GM19239 (cell line): ENCODE measurements at places on chromosomes 13 and 19.

DNA sequence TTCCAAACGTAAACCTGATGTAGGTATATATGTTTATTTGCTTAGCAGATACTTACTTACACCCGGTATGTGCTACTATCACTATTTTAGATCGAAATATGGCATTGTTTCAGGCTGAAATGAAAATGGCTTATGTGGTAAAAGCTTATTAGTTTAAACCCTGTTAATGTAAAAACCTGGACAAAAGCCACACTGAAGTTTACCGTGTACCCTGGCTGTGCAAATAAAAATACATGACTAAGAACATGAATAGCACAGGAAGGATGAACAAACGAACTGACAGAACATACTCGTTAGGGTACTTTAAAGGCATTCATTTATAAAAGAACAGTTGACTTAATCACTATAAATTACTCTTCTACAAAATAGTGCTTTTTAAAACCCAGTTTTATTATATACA is 6.6 kb downstream of the CLDN10 start:
- no peak for DNase-seq

DNA sequence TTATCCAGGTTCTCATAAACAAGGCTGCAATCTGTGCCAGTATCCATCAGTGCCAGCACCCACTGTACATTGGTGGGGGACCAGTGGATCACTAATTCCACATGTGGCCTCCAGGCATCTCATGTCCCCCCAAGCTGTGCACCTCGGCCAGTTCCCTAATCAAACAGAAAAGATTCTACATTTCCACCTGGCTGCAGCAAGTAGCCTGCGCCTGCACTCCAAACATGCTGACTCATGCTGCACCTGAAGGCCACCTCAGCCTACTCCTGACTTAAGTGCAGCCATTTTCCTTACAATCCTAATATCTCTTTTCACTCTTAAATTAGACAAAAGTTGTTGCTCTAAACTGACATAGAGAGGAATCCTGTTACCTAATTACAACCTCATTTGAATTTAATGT is 729.4 kb upstream of the MIR17HG start:
- DNase-seq = no peak

GRCh38 chr13:106529415-106530170 is 5.9 kb downstream of the EFNB2 start:
- DNase-seq = no peak

GRCh38 chr19:28530406-28531035 is 682.4 kb downstream of the UQCRFS1 start:
- no peak for DNase-seq

DNA sequence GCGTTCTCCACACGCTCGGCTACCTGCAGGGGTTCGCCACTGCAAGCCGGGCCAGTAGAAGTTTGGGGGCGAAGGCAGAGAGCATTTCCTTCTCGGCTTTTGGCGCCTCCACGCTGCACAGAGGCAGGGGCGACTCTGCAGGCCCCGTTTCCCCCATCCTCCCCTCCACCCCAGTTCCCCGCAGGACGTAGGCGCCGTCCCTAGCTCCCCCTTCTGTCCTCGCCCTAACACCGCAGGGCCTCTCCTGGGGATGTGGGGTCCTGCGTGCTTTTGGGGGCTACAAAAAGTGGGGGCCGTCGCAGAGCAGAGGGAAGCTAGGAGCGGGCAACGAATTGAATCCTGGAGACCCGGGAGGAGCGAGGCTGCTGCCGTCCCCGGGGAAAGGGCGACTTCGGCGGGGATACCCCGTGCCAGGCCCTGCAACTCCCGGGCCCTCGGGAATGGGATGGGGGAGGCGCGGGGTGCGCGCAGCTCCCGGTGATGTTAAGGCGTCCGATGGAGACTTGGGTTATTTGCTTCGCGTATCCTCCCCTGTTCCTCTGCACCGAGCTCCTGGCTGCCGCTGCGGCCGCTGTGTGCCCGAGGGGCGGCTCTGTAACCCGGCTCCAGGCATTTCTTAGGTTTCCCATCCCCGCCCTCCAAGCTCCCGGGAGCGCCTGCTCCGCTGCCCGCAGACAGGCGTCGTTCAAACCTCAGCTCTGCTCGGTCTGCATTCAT is 255.9 kb upstream of the SOX21 start:
- no peak for DNase-seq

DNA sequence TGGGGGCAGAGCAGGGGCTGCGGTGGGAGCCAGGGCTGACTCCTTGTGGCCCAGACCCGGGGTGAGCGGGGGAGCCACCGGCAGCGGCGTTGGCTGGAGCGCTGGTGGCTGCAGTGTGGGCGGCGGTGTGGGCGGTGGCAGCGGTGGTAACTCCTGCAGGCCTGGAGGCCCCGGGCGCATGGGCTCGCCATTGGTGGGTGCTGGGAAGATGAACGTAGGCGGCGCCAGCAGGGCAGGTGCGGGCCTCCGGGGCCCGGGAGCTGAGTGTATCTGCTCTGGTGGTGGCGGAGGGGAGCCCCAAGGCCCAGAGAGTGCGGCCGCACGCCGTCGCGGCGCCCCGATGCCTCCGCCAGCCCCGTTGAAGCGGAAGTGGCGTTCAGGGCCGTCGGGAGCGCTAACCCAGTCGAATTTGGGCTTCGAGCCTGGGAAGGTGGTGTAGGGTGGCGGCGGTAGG is 2.0 kb downstream of the GGN start:
- DNase-seq = no peak

GRCh38 chr13:70623239-70623638 is 515.0 kb upstream of the KLHL1 start:
- no peak for DNase-seq

- no peak for DNase-seq
Observed at GRCh38 chr19:58183817-58184215, 955 bp downstream of the ZNF274 start.

- DNase-seq = no peak
Observed at GRCh38 chr19:5202553-5202952, 138.1 kb downstream of the PTPRS start.

- DNase-seq = no peak
Observed at GRCh38 chr13:29934531-29935308, 84.3 kb upstream of the UBL3 start.

GRCh38 chr13:36212789-36213188 is 1.6 kb downstream of the SOHLH2 start:
- no peak for DNase-seq

- DNase-seq = no peak
Observed at GRCh38 chr19:44303976-44304568, 753 bp downstream of the ZNF235 start.

GRCh38 chr19:42606660-42607351 is 12.1 kb upstream of the CEACAM8 start:
- peak; percentile 81 for DNase-seq

GRCh38 chr13:29835280-29836061 is 14.9 kb downstream of the UBL3 start:
- DNase-seq = no peak

- no peak for DNase-seq
Observed at GRCh38 chr19:56837492-56838023, 3.0 kb downstream of the PEG3 start.

DNA sequence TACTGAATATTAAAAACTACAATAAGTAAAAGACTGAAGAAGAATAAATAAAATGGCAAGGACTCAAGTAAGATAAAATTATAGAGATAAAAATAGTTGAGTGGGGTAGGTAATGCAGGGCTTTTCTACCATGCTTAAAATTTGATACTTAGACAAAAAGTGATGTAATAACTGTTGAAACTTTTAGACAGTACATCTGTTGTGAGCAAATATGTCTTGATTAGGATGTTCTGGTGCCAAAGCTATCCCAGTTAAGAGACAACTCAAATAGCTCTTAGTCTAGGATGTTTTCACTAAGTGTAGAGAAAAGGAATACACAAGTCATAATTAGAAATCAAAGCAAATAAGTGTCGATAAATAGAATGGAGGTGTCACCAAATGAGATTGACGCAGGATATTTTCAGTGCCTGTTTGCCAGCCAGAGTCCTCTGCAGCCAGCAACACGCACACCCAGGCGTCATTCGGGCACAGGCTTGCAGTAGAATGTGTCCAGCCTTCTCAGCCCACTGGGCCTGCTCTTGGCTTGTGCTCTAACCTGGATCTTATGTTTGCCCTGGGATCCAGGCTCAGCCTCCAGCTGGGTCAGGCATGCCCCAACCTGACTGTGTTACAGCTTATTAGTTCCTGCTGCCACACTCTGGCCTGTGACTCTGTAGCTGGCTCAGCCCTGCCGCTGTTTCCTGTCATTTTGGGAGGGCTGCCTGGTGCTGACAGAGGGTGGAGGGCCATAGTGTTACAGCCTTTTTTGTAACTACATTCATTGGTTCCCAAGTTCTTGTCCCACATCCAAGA is 766.2 kb downstream of the PCDH17 start:
- DNase-seq = no peak

GRCh38 chr13:99688776-99689175 is 187.5 kb downstream of the TM9SF2 start:
- no peak for DNase-seq

GRCh38 chr13:22698467-22698866 is 482.3 kb upstream of the SGCG start:
- DNase-seq = no peak

- DNase-seq = no peak
Observed at GRCh38 chr13:98280176-98280510, 103.1 kb upstream of the RNF113B start.

DNA sequence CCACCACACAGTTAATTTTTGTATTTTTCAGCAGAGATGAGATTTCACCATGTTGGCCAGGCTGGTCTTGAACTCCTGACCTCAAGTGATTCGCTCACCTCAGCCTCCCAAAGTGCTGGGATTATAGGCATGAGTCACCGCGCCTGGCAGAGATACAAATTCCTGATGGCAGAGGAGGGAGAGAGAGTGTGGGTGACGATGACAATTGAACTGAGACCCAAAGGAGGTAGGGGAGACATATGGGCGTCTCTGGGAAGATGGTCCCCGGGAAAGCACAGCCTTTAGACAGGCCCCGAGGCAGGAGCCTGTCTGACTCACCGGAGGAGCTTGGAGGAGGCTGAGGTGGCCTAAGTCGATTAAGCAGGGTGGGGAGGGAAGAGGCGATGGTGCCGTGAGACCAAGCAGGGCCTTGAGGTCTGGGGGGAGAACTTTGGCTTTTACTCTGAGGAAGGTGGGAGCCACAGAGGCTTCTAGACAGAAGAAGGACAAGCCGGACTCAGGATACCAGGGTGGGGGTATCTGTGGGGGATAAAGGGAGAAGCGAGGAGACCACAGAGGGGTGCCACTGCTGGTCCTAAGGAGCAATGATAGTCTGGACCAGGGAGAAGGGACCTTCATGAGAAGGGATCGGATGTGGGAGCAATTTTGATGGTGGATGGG is 38.2 kb downstream of the ARRDC2 start:
- no peak for DNase-seq

DNA sequence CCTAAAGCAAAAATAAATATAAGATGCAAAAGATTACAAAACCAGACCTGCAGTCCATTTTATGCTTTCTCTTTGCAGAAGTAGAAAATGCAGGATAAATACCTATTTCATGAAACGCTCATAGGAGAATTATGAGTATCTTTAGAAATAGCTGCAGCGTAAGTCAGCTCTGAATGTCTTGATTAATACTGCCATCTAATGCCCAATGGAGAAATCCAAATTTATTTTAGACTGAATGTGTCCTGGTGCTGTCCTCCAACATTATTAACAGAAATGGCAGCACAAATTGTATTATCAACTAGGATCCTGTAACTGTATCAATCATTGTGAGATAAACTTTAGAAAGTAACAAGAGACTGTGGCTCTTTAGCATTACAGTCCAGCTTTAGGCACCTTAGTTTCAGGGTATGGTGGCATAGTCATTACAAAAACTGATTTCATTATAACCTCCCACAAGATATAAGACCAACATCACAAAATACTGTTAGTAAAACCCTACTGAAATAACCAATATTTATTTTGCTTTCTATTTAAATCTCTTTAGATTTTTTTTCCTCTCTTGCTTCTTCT is 162.1 kb upstream of the MIR17HG start:
- DNase-seq = no peak
